ENCODE measurements at places on chromosomes 16 and 17.

GRCh38 chr16:64089697-64090096, 1032.2 kb downstream of the CDH11 start:
- DNase-seq, result peak; percentile 81

GRCh38 chr16:17529982-17530760, 59.4 kb upstream of the XYLT1 start:
- DNase-seq, result no peak

DNA sequence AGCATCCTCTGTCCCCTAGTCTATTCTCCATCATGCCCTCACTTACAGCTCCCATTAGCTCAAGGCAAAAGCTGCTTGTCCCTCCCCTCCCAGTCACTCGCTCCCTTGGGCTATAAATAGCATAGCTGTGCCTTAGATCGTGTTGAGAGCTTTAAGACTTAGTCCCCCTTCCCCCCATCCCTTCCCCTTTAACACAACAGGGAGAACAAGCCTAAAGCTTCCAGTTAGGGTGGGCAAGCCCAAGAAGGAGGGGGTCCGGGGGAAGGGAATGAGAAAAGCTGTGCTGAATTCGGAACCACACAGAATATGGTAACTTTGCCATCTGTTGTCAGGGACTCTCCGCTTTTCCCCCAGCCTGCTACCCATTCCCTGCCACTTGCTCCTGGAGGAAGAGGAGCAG, 4.9 kb upstream of the HIGD1B start:
- DNase-seq, result peak; percentile 68

- DNase-seq, result no peak
Measured at GRCh38 chr17:45413498-45413923, 19.2 kb downstream of the ARHGAP27 start.

DNA sequence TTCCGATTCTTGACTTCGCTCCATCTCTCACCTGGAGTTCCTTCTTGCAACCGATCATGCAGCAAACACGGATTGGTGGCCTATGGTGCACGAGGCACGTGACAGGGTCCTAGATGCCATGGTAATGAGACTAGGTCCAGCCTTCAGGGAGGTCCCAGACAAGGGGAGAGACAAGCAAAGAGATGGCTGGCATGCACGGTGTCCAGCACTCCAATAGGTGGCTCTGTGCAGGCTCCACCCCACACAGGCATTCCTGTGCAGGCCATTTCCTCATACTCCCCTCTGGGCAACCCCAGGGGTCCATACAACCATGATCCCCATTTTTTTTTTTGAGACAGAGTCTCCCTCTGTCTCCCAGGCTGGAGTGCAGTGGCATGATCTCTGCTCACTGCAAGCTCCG, 31.3 kb downstream of the WNT9B start:
- no peak for DNase-seq

All from GM23338 (cell line).